GM13977 (cell line): ENCODE measurements at places on chromosomes 2 and 18.

GRCh38 chr18:56214706-56215105, 423.7 kb downstream of the TXNL1 start:
- no peak for DNase-seq

DNA sequence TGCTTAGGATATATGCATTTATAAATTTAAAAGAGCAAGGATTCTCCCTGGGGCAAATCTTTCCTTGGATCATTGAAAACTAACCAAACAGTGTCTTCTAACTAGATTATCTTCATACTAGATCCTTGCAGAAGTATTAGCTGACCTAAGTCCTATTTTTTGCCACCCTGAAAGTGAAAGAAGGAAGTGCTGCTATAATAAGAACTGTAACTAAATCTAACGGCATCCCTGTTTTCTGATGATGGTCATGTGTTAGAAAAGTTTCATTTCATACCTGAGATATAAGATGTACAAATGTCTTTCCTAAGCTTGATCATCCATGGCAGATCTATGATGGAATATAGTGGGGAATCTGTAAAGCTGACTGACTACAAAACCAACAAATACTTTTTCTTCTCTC, 102.7 kb downstream of the MAP2 start:
- DNase-seq, result no peak

DNA sequence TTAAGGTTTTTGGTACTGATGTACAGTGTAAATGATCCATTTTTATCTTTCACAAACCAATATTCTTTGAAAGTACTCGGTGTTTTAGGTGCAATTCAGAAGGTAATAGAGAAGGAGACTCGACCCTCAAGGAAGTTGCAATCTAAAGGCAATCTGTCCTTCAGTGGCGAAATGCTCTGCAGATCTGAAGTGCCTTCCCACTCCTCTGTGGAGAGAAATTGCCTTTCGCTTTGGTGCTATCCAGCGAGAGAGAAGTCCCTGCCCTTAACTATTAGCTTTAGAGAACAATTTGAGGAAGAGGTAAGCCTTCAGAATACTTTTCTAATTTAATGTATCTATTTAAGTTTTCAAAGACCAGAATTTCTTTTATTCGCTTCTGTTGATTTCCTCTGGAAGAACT, 371.8 kb upstream of the FANCL start:
- DNase-seq, result no peak

DNA sequence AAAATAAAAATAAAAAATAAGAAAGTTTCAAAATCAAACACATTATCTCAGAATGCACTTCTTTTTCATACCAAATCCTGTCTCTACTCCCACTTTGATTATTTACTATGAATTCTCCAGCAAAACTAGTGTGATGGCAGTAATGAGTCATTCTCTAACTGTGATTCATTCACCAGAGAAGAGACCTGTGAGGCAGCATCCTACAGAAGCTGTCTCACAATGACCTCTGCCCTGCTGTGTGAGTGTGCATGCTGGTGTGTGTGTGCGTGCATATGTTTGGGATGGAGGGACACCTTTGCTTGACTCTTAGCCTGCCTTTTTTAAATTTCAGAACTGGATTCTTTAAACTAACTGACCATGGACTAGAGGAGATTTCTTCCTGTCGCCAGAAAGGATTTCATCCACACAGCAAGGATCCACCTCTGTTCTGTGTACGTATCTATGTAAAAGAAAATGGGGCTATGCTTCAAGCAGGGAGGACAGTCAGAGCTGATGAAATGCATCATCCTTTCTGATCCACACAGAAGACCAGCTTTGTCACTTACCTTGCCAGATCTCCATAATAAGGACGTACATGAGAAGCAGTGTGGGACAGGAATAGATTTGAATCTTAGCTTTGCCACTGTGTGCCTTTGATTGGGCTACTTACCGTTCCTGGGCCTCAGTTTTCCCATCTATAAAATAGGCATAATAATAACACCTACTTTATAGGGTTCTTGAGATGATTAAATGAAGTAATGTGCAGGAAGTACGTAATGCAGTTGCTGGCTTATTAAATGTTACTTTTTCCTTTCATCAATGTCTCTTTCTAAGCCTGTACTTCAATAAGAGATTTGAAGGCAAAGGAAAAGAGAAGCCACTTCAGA, 31.2 kb downstream of the STAMBP start:
- DNase-seq, result no peak

GRCh38 chr2:12432985-12433625, 283.6 kb upstream of the TRIB2 start:
- DNase-seq, result no peak

GRCh38 chr2:229335877-229336346, 64.8 kb upstream of the PID1 start:
- DNase-seq, result no peak

DNA sequence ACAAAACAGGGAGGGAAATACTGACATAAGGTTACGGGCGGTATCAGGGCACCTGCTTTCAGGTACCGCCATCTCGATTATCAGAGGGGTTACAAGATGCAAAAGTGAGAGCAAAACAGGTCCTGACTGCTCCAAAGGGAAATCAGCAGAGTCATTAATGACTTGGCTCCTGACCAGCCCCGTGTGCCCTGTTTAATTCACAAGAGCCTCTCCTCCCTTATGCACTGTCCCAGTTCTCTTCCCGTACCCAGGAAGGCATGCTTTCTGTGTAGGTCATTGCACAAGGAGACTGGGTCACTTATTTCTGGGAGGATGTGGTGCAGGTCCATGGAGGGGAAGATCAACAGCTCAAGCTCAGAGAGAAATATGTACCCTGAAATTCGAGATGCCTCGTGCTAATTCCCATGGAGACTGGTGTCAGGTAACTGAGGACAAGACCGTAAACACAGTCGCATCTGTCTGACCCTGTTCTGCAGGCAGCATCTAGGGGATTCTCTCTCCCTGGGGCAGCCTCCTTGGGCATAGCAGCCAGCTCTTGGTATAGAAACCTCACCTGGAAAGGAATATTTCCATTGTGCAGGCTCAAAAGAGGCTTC, 79.9 kb downstream of the HNRNPLL start:
- DNase-seq, result no peak

DNA sequence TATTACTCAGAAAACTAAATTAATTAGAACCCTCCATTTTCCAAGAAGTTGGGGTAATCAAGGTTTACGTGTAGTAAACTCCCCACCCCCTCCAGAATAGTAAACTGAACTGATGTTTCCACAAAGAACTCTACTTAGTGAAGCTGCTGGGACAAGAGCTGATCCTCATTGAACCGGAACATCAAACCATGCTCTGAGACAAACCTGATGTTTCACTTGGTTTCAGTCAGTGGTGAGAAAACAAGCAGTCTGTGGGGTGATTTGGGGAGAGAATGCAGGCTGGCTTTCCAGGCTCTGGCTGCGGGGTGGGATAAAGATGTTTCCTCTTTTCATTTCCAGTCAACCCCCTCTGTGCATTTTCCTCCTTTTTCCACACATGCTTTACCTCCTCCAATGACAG, 38.2 kb downstream of the CELF4 start:
- DNase-seq, result no peak

GRCh38 chr2:20583425-20583881, 67.4 kb downstream of the HS1BP3 start:
- DNase-seq, result no peak

DNA sequence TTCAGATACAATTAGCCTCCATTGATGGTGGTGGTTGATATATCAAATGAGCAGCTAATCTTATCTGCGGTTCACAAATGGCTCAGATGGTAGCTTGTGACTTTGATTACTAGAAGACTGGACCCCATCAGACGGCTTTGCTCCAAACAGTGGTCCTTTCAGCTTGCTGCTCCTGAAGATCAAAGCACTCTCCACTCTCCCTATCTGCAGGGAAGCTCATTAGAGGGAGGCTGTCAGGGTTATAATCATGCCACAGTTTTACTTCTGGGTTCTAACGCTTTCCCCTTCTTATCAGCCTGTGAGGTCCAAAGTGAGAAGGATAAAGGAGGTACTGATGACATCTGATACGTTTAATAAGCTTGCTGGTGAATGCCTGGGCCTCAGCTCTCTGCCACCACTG, 247.1 kb upstream of the NT5C1B start:
- DNase-seq, result no peak

DNA sequence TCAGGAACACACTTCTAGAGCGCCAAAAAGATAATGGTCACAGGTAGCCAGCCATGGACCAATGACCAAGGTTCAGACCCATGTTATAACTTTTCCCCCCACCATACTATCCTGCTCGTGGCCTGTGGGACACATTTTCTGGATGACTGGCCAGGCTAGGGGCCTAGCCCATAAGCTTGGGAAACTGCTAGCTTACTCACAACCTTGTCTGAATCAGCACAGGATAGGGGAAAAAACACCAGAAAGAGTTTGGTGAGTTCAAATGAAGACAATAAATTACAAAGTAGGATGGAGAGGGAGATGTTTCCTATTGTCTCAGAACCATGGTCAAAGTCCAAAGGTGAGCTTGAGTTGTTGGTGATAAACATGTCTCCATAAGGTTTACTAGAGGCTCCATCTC, 156.3 kb upstream of the CCDC68 start:
- DNase-seq, result no peak

- DNase-seq, result no peak
Observed at GRCh38 chr2:2085533-2085932, 245.5 kb downstream of the MYT1L start.

DNA sequence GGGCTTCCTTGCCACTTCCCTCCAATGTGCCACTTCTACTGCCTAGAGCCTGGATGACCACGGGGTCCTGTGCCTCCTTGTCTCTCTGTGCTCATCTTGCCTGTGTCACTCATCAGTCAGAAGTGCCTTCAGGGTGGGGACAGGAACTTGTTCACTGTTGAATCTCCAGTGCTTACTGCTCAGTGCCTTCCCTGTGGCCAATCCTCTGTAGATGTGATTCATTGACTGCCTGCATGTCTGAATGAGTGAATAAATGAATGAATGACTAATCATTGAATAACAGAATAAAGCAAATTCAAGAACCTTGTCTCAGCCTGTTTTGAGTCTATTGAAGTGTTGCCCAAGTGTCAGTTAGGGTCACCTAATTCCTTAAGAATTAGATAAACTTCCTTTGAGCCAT, 42.3 kb upstream of the FAM136A start:
- no peak for DNase-seq

GRCh38 chr2:26001743-26002351, 19.6 kb upstream of the KIF3C start:
- no peak for DNase-seq

- no peak for DNase-seq
Observed at GRCh38 chr2:12606472-12607000, 110.2 kb upstream of the TRIB2 start.

GRCh38 chr2:157559061-157559460, 69.6 kb downstream of the ACVR1C start:
- no peak for DNase-seq

DNA sequence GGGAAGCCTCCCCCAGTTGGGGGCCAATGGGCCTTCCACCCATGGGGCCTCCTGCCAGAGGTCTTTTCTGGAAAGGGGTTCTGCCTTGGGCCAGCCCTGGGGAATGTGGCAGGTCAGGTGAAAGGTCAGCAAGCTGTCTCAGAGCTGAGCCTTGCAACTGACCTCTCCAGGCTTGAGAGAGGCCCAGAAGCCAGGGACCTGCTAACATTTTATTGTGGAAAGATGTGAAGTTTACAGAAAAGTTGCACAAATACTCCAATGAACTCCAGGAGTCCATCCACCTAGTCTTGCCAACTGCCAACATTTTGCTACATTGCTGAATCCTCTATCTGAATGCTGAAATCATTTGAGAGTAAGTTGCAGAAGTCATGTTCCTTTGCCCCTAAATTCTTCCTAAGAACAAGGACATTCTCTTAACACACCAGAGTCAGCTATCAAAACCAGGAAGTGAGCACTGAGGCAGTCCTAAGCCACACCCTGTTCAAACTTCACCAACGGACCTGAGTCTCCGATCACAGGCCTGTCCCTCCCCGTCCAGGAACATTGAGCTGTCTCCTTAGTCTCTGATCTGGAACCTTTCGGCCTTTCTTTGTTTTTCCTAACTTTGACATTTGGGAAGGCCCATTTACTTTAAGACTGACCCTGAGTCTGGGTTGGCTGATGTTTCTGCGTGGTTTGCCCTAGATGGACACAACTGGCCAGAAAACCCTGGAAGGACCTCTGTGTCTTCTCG, 4.0 kb downstream of the SNORC start:
- DNase-seq, result no peak

GRCh38 chr2:190578158-190579057, 43.9 kb upstream of the NEMP2 start:
- no peak for DNase-seq

DNA sequence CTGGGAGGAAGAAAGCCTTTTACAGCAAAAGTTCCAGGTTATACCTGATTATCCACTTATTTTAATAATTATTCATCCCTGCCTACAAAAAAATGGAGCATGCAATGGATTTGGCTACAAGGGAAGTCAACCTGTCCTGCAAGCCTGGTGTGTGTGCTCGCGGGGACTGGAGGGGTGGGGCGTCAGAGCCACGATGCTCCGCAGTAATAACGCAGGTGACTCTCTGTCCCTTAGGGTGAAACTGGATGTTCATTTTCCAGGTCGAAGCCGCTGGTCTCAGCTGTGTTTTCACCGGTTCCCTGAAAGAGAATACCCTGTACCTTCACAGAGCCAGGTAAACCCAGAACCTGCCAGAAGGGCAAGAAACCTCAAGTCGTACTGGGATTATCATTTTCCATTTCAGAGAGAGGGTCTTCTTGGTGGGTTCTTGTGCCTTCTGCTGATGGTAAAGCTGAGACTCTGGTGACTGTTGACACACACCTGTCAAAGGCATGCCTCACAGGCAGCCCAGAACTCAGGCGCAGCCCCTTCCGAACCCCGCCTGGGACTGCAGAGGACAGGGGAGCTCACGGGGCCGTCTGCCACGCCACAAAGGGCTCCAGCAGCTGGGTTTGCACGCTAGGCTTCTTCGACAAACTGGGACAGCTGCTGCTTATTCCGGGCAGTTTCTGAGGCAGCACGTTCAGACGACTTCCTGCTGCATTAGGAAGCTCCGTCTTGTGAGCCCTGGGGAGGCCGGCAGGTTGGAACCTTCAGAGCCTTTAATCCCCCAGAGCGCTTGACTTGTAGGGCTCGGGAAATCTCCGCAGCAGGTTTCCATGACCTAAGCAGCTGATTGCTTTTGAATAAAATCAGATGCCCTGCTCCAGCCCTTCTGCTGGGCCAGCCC, 58.6 kb downstream of the KCNG2 start:
- DNase-seq, result peak; percentile 68

- DNase-seq, result no peak
Observed at GRCh38 chr18:43501099-43501498, 223.8 kb upstream of the SYT4 start.

- DNase-seq, result no peak
Observed at GRCh38 chr2:108199726-108200125, 40.0 kb upstream of the SULT1C3 start.

DNA sequence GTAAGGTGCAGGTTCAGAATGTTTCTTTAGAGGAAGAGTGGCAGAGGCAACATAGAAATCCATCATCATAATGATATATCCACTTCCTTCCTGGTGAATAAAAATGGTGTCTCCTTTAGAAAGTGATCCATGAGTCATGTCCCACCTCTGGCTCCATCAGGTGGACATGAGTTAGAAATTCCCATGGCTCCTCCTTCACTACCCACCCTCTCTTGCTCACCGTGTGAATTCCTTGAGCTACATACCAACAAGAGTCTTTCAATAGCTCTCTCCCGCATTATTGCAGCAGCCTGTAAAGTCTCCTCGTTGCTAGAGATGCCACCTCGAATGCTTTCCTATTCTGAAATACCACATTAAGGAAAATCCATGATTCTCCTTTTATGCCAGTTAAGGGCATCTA, 317.6 kb downstream of the LNPK start:
- no peak for DNase-seq
